ENCODE measurements at places on chromosomes 11 and 22.
A peak's percentile ranks its signal among the peaks of the same experiment; 100 is the strongest.

- no peak for DNase-seq
Observed at GRCh38 chr11:113470233-113470632, 5.0 kb downstream of the DRD2 start.

GRCh38 chr11:1261241-1262071, 38.6 kb downstream of the MUC5B start:
- DNase-seq = no peak

DNA sequence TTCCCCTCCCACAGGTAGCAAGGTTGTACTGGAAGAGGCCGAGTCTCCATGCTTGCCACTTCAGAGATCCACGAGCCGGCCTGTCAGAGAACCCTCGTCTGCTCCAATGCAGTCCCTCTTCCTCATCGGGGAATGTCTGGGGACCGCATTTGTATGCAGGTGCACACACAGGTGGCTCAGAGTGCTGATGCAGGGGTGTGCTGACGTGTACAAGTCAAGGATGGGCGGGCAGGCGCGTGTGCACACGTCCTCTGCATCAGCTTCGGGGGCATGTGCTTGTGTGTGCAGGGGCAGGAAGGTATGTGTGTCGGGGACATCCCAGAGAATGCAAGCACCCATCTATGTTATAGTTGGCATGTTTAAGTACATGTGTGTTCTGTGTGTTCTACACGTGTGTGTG, 49.4 kb downstream of the ELFN2 start:
- no peak for DNase-seq

- no peak for DNase-seq
Observed at GRCh38 chr11:12746593-12747097, 72.4 kb downstream of the TEAD1 start.

DNA sequence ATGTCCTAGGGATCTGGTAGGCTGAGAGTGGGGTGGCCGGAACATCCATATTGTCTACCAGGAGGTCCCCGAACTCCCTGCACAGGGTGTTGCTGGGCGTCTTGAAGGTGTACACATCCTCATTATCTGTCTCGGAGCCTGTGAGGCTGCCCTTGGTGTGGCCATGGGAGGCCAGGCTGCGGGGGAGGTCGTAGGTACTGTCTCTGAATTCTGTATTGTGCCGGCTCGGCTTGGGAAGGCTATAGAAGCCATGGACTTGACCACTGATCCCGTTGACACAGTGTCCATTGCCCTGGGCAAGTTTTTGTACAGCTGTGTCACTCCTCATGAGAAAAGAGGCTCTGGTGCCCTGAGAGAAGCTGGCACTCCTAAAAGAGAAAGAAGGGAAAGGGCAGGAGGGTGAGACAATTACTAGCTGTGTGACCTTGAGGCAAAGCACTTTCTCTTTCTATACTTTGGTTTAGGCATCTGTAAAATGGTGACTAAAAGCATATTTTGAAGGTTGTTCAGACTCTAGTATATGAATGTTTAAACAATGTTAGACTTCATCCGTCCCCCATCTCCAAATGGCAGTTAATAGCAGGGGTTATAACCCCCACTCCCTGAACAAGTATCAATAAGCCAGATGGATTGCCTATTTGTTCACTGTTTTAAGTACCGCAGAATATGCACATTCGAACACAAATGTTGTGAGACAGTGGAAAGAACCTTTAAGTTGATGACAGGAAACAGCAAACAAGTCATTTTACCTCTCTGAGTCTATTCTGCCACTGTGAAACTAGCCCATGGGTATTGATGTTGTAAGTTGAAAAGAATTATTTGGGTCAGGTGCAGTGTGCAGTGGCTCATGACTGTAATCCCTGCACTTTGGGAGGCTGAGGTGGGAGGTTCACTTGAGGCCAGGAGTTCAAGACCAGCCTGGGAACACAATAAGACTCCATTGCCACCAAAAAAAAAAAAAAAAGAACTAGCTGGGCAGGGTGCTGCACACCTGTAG, 38.3 kb downstream of the USP35 start:
- DNase-seq = no peak

GRCh38 chr22:30188911-30189310, 57.6 kb downstream of the LIF start:
- DNase-seq = no peak

DNA sequence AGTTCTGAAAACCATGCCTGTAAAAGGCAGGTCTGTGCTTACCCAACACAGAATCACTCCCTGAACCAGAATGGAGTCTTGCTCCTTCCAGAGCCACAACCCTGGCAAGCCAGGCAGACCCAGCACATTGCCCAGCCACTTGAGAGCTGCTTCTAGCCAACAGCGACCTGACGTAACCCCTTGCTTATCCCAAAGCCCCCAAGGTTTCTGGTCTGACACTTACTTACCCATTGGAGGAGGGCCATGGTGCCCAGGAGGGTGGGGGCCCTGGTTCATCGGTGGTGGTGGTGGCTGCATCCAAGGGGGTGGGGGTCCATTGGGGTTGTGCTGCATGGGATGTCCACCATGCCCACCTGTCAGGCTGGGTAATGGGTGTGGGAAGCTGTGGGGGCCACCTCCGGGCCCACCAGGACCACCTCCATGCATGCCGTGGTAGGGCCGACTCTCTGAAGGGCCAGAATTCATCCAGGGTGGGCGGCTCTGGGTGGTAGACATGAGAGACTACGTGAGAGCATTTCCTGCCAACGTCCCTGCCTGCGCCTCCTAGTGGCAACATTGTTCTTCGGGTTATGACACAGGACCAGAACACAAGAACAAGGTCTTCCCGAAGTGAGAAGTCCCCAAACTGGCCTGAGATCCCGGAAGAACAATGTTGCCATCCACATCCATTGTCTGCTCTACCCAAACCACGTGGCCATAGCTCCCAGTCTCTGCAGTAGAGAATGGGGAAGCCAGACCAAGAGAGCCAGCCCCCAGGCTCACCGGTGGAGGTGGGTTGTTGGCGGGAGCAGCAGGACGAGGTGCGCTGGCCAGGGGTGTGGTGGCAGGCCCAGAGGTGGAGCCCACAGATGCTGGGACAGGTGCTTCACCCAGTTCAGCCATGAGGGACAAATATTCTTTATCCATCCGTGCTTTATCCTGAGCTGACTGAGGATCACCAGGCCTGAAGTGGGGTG, 7.8 kb upstream of the PYGM start:
- peak; percentile 80 for DNase-seq

DNA sequence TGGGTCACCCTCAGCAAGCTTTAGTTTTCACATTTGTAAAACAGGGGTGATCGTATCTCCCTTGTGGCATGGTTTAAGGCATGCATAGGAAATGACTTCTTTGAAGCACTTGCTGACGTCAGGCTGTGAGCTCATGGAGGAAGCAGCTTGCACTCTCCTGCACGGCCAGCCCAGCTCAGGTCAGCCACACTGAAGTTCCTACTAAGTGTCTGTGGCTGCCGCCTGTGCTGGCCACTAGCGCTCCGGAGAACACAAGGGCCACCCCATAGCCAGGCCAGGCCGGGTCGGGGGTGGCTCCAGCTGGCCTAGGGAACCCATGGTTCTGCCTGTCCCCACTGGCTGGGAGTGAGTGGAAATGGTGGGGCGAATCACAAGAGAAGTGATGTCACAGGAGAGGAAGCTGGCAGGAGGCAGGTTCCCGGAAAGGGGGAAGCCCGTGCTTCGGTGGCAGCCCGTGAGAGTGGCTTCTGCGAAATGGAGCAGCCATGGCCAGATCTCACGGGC, 28.2 kb downstream of the KCTD17 start:
- DNase-seq = no peak

DNA sequence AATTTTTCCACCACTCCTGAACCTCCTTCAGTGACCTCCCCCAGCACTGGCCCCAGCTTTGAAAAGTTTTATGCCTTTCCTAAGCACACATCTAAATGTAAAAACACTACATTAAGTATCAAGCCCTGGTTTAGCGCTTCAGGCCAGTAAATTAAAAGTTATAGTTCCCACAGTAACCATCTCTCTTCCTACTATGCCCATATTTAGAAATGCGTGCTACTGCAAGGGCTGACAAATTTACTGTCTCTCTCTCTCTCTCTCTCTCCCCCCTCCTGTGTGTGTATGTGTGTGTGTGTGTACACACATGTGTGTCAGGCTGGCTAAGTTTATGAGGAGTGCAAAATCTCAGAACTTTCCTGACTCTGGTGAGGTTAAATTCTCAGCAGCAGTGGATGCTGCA, 231.4 kb downstream of the LARGE1 start:
- no peak for DNase-seq

DNA sequence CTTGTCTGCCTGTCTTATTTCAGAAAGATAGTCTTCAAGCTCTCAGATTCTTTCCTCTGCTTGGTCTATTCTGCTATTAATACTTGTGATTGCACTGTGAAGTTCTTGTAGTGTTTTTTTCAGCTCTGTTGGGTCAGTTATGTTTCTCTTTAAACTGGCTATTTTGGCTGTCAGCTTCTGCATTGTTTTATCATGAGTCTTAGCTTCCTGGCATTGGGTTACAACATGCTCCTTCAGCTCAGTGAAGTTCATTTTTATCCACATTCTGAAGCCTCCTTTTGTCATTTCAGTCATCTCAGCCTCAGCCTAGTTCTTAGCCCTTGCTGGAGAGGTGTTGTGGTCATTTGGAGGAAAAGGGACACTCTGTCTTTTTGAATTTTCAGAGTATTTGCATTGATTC, 15.5 kb upstream of the DEPDC7 start:
- DNase-seq = no peak

DNA sequence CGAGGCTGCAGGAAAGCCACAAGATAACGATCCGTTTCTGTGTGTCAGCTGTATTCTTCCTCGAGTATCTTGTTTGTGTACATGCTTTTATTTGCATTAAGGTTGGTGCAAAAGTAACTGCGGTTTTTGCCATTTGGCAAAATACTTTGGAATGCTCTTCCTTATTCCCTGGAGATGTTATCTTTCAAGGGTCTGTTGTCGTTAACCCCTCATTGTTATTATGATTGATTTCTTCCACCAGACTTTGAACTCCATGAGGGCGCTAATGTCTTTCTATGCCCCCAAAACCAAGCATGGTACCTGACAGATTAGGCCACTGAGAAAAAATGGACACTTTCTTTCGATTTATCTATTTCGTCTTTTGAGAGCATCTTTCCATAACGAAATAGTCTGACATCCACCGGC, 563 bp upstream of the PSMA1 start:
- DNase-seq = no peak

DNA sequence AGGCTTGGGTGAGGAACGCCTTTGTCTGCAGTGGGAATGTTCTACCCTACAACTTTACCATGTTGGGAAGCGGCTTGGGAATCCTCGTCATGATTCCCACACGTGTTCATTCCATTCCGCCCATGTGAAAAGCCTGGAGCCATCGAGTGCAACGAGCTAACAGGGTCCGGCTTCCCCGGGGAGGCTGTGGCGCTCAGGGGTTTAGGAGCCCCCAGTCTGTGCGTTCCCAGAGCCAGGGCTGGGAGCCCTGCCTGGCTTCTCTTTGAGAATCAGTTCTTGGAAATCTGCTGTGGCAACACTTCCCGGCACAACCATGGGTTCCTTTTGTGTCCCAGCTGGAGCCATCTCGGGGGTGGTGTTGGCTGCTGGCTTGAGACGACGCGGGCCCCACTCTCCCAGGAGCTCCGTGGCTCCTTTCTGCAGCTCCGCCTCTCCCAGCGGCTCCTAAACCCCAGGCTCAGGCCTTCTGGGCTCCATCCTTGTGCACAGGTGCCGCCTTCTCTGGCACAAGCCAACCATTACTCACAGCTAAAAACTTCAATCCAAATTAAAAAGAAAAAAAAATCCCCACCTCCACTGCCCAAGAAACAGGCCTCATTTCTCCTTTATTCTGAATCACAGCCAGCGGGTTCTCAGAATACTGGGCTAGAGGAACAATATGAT, 18.7 kb upstream of the PPFIA1 start:
- DNase-seq = no peak

- DNase-seq = no peak
Observed at GRCh38 chr22:45526281-45526680, 23.6 kb downstream of the FBLN1 start.

DNA sequence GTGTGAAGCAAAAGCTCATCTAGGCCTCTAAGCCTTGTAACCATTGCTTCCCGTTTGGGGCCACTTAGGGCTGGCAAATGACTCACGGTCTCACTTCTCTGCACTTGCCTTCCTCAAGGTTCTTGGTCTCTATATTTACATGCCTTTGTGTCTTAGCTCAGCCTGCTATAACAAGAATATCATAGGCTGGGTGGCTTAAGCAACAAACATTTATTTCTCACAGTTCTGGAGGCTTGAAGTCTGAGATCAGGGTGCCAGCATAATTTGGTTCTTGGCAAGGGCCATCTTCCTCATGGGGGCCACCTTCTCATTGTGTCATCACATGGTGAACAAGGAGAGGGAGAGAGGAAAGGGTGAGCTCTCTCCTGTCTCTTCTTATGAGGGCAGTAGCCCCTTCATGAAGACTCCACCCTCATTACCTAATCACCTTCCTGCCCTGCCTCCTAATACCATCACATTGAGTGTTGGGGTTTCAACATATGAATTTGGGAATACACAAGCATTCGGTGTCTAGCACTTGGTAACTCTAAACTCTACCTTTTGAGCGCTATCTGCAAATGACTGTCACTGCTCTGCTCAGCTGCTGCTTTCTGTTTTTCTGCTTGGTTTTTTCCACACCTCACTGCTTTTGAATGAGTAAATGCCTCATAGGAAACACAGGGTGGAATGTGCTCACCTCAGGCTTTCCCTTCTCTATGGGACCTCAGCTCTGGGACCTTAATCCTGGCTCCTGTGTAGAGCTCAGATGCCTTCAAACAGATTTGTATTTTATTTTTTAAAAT, 16.2 kb upstream of the ME3 start:
- DNase-seq = no peak

GRCh38 chr11:65429068-65429681, 6.6 kb downstream of the NEAT1 start:
- DNase-seq = peak; percentile 61

DNA sequence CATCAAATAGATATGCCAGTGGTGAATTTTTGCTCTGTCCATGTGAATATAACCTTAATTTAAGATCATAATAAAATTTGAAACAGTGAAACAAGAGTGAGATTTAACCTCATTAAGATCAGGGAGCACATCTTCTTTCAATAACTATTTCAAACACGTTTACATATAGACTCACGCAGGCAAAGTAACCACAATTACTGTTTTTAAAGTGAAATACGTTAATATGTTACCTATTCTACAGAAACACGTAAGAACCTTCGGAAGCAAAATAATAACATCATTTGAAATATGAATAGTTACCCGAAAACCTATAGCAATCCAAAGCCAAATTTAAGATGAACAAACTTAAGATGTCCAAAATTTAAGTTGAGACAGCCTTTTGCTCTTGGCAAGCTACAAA, 136.2 kb upstream of the ZC3H12C start:
- no peak for DNase-seq

DNA sequence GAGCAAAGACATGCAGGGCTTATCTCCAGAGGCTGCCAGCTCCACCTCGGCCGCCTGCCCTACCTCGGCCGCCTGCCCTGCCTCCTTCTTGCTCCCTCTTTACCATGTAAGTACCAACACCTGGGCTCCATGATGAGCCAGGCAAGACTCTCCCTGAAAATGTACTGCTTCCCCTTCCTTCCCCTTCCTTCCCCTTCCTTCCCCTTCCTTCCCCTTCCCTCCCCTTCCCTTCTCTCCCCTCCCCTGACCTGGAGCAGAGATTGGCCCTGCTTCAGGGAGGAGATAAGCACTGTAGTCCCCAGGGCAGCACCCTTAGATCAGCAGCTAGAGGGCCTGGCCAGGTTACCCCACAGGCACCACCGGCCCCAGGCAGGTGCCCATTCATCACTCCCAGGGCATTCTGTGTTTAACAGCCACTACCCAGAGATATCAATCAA, 25.4 kb upstream of the ADORA2A start:
- no peak for DNase-seq

GRCh38 chr22:37242395-37242918, 1.6 kb downstream of the RAC2 start:
- peak; percentile 84 for DNase-seq
